ENCODE measurements at places on chromosomes 13 and 19.

DNA sequence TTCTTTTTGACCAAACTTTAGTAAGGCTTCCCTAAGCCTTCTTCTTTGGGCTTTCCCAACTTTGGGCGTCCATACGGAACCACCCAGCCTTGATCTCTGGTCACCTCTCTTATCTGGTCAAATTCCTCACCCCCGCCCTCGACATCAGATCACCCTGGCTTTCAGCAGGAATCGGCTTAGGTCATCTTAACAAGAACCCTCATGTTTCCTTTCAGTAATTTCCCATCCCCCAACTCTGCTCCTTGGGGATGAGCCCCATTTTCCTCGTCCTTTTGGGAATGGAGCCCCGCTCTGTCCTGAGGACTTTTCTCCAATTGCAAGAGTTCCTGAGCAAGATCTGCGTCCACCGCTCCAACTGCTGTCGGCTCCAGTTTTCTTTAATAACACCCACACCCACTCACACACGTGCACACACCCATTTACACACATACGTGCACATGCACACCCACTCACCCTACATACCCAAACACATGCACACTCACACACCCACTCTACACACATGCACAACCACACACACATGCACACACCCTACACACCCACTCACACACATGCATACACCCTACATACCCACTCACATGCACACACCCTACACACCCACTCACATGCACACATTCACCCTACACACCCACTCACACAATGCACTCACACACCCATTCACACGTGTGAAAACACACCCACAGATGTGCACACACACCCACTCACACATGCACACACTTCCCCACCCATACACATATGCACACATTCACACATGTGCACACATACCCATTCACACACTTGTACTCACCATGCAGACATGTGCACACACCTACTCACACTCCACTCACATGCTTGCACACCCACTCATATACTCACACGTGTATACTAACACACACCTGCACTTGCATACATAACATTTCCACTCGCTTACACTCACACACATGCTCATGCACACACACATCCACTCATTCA, 87.0 kb upstream of the TM9SF2 start:
- no peak for DNase-seq

- DNase-seq, result no peak
Measured at GRCh38 chr13:30191491-30192100, 115.8 kb downstream of the KATNAL1 start.

GRCh38 chr19:38693380-38694223, 46.2 kb downstream of the ACTN4 start:
- no peak for DNase-seq

DNA sequence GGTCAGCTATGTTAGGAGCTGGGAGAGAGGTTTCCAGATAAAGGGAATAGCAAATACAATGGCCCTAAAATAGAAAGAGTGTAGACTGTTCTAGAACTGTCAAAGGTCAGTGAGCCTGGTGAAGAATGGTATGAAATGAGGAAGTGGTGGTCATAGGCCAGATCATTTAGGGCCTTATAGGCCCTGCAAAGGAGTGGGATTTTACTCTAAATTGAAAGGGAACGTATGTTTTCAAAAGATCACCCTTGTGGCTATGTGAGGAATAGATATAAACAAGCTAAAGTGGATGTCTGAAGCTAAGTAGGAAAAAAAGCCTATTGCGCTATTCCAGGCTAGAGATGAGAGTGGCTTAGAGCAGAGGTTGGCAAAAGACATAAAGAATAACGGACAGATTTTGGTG, 70.7 kb upstream of the TDRD3 start:
- DNase-seq, result no peak

- no peak for DNase-seq
Measured at GRCh38 chr13:93690139-93690538, 463.5 kb downstream of the GPC6 start.

DNA sequence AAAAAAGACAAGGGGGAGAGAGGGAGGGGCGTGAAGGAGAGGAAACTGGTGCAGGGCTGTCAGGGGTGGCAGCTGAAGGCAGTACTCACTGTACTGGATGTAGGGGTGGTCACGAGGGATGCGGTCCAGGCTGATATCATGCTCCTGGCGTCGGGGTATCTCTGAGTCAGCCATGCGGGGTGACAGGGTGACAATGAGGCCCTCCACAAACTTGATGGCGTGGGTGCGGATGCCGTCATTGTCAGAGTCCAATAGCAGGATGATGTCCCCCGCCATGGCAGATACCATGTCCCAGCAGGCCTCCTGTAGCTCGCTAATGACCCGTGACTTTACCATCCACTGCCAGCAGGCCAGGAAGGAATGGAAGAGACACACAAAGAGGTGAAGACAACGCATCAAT, 15.3 kb downstream of the SYMPK start:
- DNase-seq, result no peak

GRCh38 chr13:18952225-18953016, 229.2 kb downstream of the TUBA3C start:
- DNase-seq, result no peak

- no peak for DNase-seq
Measured at GRCh38 chr13:66563076-66563475, 667.1 kb downstream of the PCDH9 start.

- peak; percentile 80 for DNase-seq
Measured at GRCh38 chr19:47436712-47437401, 17.5 kb upstream of the MEIS3 start.

GRCh38 chr13:106038752-106039151, 496.7 kb downstream of the EFNB2 start:
- no peak for DNase-seq

GRCh38 chr13:93045836-93046235, 180.8 kb upstream of the GPC6 start:
- DNase-seq, result no peak

GRCh38 chr13:46473806-46474205, 79.2 kb upstream of the LRCH1 start:
- DNase-seq, result no peak

DNA sequence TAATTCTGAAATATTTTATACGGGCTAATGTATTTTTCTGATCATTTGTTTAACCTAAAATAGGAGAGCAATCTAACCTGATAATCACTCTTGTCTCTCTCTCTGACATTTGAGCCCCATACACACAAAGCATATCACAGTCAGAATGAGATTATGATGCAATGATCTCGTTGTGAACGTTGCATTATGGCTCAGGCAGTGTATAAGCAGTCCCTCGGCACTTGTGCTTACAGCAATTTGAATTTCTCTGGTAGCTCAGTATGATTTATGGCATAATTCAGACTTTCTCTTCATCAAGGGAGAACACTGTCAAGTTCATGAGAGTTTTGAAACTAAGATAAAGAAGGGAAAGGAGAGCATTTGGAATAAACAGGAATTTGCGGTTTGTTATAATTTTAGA, 256.1 kb downstream of the DACH1 start:
- DNase-seq, result no peak

DNA sequence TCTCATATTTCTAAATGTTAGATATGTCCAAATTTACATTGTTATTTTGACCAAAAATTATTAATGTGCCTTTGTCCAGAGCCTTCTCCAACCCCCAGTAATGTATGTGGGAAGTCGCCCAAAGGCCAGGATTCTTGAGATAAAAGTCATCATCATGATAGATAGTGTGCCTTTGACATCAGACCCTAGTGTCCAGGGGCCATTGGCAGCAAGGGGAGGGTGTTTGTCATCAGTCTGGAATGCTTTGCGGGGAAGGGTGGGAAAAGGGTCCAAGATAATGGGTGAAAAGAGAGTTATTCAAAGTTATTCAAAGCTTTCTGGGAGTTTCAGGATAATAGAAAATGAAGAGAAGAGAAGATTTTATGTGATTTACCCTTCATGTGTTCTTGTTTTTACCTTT, 909.5 kb upstream of the GPC6 start:
- DNase-seq, result no peak

DNA sequence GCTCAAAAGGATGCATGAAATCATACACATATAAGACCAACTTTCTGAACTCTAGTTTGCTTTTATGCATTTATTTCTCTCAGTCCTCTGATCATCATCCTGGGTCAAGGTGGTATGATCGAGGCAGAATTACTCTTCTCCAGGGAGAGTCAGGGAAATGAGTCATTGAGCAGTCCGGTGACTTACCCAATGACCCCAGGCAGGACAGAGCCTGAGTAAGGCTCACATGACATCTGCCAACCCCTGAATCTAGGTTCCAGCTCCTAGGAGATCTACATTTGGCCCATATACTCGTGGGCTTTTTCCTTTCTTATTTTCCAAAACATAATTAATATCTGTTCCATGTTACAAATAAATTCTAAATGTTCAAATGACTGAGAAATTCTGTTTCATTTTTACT, 502.3 kb downstream of the FOXO1 start:
- no peak for DNase-seq

DNA sequence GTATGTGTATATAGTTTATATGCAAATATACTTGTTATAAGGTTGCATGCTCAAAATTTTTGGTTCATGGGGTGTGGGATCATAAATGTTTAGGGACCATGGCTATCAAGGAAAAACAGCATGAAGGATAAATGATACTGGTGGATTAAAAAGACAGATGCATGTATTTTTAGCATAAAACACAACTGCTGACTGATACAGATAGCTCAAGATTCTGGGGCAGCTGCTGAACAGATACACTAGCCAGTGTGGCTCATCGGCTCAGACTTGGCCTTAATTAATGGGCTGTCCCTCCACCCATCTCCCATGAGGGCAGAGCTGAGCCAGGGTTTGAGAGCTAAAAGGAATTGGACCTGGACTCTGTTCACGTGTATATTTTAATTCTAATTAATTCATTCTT, 11.4 kb downstream of the ALOX5AP start:
- no peak for DNase-seq

- no peak for DNase-seq
Measured at GRCh38 chr19:46297700-46298478, 1.0 kb downstream of the HIF3A start.

DNA sequence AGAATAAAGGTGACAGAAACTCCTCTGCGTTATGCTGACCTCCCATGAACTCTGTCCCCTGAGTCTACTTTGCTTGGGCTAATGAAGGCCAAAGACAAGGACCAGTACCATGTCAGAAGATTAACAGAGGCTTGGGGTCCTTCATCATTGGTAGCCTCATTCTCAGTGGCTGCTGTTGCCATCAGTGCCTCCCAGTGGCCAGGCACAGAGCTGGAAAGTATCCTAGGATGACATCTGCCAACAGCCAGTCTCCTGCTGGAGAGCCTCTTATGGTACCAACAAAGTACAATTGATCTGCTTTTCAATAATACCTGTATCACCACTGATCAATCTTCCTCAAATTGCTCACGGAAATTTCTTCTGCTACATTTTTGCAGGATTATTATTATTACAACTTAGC, 281.6 kb downstream of the DNAJC15 start:
- DNase-seq, result no peak

- DNase-seq, result no peak
Measured at GRCh38 chr13:38979891-38980749, 10.5 kb downstream of the STOML3 start.

GRCh38 chr19:58558066-58558622, at the start of gene UBE2M:
Gene UBE2M, minus strand, starts transcription at chr19:58558611. Its CDS starts 230 bp downstream, at chr19:58558381.
- no peak for DNase-seq

GRCh38 chr13:65911546-65912193, 1318.5 kb downstream of the PCDH9 start:
- no peak for DNase-seq

DNA sequence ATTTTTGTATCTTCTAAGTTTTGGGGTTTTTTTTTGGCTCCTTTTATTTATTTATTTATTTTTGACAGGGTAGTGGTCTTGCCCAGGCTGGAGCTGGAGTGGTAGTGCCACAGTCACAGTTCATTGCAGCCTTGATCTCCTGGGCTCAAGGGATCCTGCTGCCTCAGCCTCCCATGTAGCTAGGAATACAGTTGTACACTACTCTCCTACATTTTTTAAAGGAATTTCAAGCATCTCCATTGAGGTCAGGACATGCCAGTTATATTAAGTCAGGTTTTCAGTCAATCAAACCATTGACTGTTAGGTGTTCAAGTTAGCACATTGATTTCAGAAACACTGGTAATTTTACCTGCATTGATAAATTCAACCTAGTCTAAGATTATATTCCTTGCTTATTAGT, 480.5 kb upstream of the SPRY2 start:
- no peak for DNase-seq

- DNase-seq, result no peak
Measured at GRCh38 chr13:27791901-27792392, 336 bp upstream of the GSX1 start.

GRCh38 chr19:53183146-53183764, 9.9 kb downstream of the ZNF665 start:
- DNase-seq, result no peak

DNA sequence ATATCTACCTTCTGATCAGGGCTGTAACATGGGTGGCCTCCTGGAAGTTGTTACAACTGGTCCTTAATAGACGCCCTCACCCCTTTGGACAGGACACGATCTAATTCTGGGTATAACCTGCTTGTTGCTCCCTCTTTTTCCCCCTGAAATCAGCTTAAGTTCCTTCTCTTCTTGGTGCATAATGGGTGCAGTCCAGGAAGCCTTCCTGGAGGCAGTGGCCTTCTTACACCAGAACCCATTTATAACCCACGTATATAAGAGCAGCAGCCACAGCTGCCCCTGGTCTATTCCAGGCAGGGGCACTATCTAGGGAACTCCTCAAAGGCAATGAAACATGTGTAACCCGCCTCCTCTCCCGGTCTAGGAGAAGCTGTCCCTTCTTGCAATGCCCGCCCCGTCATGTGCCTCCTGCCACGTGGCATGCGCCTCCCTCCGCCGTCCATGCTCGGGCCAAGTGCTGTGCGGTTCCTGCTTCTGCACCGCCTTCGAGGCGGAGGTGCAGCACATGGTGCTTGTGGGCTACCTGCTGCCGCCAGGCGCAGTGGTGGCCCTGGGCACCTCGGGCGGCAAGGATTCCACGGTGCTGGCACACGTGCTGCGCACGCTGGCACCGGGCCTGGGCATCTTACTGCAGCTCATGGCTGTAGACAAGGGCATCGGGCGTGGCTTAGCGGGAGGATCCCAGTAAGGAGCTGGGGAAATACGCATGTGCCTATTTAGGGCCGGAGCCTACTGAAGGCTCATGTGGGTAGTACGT, 27.3 kb downstream of the ZNF175 start:
- DNase-seq, result no peak

- DNase-seq, result no peak
Measured at GRCh38 chr13:35475960-35476943, at the start of gene MAB21L1. Gene MAB21L1, minus strand, starts transcription at chr13:35476689. Its CDS starts 551 bp downstream, at chr13:35476138.

DNA sequence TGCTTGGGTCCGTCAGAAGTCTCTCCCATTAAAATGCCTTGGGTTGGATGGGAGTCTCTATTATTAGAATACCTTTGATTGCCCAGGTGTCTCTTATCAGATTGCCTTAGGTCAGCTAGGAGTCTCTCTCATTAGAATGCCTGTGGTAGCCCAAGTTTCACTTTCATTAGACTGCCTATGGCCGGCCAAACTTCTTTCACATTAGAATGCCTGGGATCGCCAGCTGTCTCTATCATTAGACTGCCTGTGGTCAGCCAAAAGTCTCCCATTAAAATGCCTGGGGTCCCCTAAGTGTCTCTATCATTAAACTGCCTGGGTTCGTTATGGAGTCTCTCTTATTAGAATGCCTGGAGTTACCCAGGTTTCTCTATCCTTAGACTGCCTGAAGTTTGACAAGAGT, 1476.7 kb downstream of the UQCRFS1 start:
- no peak for DNase-seq

- no peak for DNase-seq
Measured at GRCh38 chr19:15448778-15449619, 757 bp downstream of the WIZ start.
